ENCODE measurements at places on chromosomes 2 and 18.

DNA sequence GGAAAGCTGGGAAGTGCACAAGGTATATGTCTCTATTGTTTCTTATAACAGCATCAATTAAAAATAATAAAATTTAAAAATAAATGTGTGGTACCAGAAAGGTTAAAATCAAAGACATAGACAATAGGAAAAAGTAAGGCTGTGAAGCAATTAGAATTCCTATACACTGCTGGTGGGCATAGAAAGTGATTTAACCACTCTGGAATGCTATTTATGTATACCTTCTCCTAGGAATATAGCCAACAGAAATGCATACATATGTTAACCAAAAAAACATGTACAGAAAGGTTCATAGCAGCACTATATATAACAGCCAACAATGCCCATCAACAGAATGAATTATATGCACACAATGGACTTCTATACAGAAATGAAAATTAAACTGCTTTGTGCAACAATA is 43.0 kb downstream of the WDSUB1 start:
- no peak for DNase-seq

DNA sequence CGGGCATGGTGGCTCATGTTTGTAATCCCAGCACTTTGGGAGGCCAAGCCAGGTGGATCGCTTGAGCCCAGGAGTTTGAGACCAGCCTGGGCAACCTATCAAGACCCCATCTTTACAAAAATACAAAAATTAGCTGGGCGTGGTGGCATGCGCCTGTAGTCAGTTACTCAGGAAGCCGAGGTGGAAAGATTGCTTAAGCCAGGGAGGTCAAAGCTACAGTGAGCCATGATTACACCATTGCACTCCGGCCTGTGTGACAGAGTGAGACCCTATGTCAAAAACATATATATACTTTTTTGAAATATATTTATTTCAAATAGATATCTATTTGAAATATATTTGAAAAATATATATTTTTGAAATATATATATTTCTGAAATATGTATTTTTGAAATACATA is 10.9 kb downstream of the OSBPL1A start:
- no peak for DNase-seq

DNA sequence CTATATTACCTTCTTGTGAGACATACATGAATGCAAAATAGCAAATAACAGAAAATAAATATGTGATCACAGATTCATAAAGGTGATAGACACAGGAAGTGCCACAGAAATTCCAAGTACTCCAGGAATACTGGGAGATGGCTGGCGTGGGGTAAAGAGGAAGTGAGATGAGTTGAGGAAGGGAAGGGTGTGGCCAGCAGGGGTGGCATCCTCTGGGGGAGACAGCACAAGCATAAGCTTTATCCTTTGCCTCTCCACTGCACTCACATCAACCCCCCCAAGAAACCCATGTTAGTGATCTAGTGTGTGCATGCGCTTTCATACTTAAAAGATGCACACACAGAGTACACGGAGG is 94.8 kb upstream of the B3GNT7 start:
- DNase-seq = no peak

DNA sequence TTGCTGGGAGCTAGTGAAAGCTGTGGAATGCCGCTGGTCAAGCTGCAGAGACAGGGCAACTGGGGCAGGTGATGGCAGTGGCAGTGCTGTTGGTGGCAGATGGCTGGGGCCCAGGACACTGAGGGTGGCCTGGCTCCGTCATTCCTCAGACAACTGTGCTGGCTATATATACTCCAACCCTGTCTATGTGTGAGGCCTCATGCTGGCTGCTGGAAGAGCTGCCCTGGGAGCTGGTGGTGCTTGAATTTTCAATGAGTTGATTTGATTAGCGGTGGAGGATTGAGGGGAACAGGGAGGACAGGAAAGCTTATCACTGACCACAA is 66.5 kb upstream of the TMEM200C start:
- DNase-seq = no peak

DNA sequence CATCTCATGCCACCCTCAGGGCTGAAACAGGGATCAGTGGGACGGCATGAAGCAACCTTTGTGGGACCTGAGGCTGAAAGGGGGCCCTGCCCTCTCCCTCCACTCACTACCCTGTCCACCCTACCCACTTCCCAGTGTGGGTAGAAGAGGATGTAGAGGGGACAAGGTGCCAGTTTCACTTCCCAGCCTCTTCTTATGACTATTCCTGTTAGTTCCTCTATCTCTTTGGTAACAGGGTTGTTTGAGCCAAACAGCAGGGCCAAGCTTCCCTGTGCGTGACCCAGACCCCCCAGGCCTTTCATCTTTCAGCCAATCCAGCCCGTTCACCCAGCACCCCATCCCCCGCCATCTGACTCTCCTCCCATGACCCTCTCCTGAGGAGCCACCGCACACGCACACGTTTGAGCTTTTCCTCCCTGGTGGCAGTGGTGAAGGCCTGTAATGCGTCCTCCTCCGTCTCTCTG is 82.3 kb downstream of the STPG4 start:
- no peak for DNase-seq

- DNase-seq = no peak
Observed at GRCh38 chr2:71779774-71780105, 326.4 kb downstream of the DYSF start.

DNA sequence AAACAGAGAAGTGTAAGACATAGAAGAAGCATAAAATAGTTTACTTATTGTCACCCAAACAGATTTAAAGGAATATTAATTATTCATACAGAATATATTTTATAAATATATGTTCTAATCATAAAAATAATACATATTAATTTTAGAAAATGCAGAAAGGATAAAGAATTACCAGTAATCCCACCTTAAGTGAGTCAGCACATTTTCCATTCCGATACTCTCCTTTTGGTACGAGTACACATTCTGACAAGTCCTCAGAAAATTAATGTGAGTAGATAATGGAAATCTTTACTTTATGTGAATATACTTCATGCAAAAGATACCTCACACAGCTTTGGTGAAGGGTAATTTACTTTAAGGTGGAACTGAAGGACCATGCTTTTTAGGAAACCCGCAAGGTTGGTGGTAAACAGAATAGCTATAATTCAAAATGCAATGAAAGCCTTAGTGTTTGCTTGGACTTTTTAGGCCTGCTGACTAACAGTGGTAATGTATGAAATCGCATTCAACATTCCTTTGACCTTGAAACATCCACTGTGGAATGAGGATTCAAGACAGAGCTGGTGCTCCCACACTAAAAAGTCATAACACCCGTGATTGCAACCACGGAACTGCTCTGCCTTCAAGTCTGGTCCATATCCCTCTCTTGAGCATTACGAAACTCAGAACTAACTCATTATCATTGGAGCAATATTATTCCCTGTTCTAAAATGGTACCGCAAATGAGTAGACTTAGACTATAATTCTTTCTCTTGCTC is 28.1 kb upstream of the HTR2B start:
- DNase-seq = no peak

GRCh38 chr2:10532638-10533101 is 84.5 kb upstream of the ODC1 start:
- DNase-seq = no peak

DNA sequence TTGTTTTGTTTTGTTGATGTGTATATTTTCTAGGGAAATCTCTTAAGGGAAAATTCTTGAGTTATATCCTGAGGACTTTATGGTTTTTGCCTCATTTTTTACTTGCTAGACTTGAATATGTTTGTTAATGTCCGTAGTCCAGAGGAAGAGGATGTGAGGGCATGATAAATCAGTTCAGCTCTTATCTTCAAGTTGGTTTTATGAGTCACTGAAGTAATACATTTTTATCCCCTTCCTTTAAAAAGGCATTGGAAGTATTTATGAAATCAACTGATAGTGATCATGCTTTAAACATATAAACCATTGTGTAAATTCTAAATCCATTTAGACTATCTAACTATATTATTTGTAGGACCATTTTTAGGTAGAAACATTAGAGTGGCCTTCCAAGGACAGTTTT is 43.9 kb upstream of the CYBRD1 start:
- no peak for DNase-seq

DNA sequence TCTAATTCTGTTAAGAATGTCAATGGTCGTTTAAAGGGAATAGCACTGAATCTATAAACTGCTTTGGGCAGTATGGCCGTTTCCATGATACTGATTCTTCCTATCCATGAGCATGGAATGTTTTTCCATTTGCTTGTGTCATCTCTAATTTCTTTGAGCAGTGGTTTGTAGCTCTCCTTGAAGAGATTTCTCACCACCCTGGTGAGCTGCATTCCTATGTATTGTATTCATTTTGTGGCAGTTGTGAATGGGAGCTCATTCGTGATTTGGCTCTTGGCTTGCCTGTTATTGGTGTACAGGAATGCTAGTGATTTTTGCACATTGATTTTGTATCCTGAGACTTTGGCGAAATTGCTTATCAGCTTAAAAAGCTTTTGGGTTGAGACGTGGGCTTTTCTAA is 38.3 kb upstream of the WDR75 start:
- DNase-seq = no peak

DNA sequence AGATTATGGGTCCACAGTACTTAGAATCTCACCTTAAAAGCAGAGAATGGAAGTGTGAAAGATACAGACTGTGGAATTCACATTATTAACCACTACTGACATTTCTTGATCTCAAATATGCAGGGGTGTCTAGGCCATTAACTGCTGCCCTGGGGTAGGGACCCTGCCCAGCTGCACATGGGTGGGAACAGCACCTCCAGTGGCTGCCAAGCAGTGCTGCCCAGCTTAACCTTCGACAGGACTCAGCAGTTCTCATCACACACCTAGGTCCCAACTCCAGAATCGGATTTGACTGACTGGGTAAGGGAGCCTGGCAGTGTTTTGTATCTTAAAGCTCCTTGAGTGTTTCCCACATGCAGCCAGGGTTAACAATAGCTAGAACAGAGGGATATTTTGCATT is 14.9 kb downstream of the ERFE start:
- DNase-seq = no peak

All from left kidney (tissue), 8 donors.